ENCODE measurements at places on chromosomes 1 and 21.

- peaks cover 58% of the 10 kb centered on the region for H3K36me3 ChIP-seq
- no peak overlapping the region for H3K4me3 ChIP-seq
- no peak overlapping the region for H3K27ac ChIP-seq
- no peak for DNase-seq
- peaks cover 12% of the 10 kb centered on the region for H3K4me1 ChIP-seq
Observed at GRCh38 chr1:108699375-108700332, 7.5 kb downstream of the PRPF38B start.

DNA sequence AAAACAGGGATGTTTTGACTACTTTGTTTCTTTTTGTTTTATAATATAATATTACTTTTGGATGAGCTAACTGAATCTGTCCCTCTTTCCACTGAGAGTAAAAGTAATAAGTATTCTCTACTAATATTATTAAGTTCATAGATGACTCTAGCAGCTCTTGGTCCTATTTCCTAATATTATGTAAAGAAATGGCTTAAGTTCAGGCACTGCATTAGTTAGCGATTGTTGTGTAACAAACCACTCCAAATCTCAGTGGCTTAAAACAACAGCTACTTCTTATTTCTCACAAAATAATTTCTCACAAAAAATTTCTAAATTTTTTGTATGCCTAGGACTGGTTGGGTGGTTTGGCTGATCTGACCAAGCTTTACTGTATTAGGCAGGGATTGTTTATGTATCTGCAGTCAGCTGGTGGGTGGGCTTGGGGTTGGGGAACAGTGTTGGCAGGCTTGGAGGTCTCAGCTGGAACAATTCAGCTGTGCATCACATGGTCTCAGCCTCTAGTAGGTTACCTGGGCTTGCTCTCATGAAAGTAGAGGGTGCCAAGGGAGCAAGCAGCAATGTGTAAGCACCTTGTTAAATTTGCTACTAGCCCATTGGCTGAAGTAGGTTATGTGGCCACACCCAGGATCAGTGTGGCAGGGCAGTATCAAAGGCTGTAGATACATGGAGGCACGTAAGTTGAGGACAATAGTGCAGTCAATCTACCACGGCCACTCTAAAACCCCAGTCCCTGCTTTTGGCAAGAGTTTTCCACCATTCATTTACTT, 8.8 kb upstream of the CCT8 start:
- no peak overlapping the region for H3K27ac ChIP-seq
- H3K27me3 ChIP-seq = no peaks in the 10 kb centered on the region
- no peak for DNase-seq
- H3K36me3 ChIP-seq = no peaks in the 10 kb centered on the region

- H3K4me3 ChIP-seq = no peak overlapping the region
- no peak overlapping the region for H3K27ac ChIP-seq
- H3K27me3 ChIP-seq = peaks cover 9% of the 10 kb centered on the region
- DNase-seq = no peak
- H3K4me1 ChIP-seq = no peaks in the 10 kb centered on the region
Observed at GRCh38 chr1:16420424-16421118, 16.7 kb downstream of the SPATA21 start.

DNA sequence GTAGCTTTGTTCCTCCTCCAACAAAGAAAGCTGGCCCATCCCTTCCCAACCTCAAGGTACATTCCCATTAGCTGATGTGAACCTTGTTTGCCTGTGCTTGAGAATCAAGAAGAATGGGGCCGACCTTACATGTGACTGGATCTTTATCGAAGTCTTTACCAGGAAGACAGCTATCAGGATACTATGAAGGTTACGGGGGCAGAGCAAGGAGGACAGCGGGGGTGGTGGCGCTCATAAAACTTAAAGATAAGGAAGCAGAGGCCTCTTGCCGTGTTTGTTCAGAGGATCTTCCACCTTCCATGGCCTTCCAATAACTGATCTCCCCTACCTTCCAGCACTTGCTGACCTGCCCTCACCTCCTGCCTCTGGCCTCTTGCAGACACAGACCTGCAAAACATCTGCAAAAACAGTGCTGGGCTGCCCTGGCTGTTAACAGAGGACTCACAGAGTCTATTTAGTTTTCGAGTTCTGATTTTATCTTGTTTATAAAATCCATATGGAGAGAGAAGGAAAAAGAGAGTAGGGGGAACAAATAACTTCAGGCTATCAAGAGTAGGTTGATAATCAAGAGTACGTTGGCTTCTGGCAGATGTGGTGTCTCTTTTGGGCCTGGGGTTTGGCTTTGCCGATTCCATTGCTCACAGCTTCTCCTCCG, 198.0 kb downstream of the HUNK start:
- H3K27ac ChIP-seq = no peak overlapping the region
- H3K27me3 ChIP-seq = no peaks in the 10 kb centered on the region
- no peak overlapping the region for H3K4me3 ChIP-seq
- no peaks in the 10 kb centered on the region for H3K4me1 ChIP-seq

- H3K4me3 ChIP-seq = no peak overlapping the region
- no peaks in the 10 kb centered on the region for H3K4me1 ChIP-seq
- H3K27ac ChIP-seq = no peak overlapping the region
- no peak for DNase-seq
- H3K27me3 ChIP-seq = no peaks in the 10 kb centered on the region
Observed at GRCh38 chr1:199751962-199752687, 275.4 kb upstream of the NR5A2 start.

DNA sequence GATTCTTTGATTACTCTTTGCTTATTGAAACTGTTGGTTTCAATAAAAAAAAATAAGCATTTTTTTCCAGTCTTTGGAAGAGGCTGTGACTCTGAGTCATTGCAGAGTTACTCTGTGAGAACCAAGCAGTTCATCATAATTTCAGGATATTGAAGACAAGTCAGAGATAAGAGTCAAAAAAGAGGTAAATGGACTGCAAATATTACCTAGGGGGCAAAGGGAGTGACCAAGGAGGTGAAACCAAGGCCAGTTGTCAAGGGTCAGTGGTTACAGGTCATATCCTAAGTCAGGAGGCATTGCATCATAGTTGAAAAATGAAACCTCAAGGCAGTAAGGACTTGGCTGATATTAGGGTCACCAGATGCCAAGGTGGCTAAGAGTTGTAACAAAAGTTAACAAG, 597.1 kb upstream of the USP24 start:
- no peak overlapping the region for H3K27ac ChIP-seq
- no peaks in the 10 kb centered on the region for H3K27me3 ChIP-seq
- peak; percentile 35 for DNase-seq
- no peak overlapping the region for H3K4me3 ChIP-seq
- no peaks in the 10 kb centered on the region for H3K4me1 ChIP-seq
- H3K36me3 ChIP-seq = no peaks in the 10 kb centered on the region

- no peaks in the 10 kb centered on the region for H3K27me3 ChIP-seq
- no peak for DNase-seq
- peaks cover 8% of the 10 kb centered on the region for H3K36me3 ChIP-seq
Observed at GRCh38 chr1:29176576-29176975, 5.1 kb downstream of the SRSF4 start.

DNA sequence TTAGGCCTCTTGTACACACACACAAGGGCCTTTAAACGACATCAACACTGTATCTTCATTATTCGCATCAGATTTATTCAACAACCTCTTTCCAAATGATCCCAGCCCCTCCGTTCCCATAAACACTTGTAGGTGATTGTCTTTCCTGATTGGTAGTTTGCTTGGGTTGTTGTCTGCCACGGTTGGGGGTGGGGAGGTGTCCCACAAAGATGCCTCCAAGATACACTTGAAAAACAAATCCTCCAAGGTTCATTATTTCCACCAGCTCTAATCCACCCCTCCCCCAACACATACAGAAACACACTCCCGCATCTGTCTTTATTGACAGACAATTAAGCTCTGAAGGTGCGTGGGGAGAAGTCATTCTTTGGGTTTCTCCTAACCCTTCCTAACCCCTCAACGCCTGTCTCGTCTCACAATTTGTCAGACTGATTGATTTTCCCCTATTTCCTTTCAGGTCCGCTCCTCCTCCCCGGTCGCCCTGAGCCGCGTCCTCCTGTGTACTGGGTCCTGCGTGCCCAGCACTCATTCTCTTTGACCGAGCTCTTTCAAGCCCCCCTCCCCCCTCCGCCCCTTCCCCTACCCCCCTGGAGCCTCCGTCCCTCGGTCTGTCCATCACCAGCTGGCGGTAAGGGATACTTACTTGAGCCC, 1.4 kb downstream of the WDR26 start:
- H3K4me3 ChIP-seq = peak overlapping the region; percentile 66
- H3K27ac ChIP-seq = peak overlapping the region; percentile 78
- peaks cover 4% of the 10 kb centered on the region for H3K36me3 ChIP-seq
- H3K27me3 ChIP-seq = no peaks in the 10 kb centered on the region
- no peak for DNase-seq
- peaks cover 35% of the 10 kb centered on the region for H3K4me1 ChIP-seq

DNA sequence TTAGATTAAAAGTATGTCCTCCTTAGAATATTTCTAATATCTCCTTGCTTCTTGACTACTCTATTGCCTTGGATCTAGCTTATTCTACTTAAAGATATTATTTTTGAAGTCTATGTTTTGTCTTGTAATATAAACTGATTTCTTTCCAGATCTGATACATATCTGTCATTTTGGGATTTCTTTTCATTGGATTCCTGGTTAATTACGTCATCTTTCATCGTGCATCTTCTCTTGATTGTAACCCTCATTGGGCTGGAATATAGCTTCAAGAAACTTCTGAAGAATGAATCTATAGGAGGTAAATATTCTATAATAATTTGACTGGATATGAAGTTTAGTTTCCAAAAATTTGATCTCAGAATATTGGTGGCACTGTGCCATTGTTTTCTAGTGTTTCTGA, 12.1 kb downstream of the NTMT2 start:
- H3K4me3 ChIP-seq = no peak overlapping the region
- H3K36me3 ChIP-seq = no peaks in the 10 kb centered on the region
- no peak overlapping the region for H3K27ac ChIP-seq
- DNase-seq = no peak
- no peaks in the 10 kb centered on the region for H3K27me3 ChIP-seq

GRCh38 chr1:5961601-5962000, 30.6 kb downstream of the NPHP4 start:
- no peaks in the 10 kb centered on the region for H3K27me3 ChIP-seq
- no peak overlapping the region for H3K27ac ChIP-seq
- H3K4me3 ChIP-seq = no peak overlapping the region
- no peaks in the 10 kb centered on the region for H3K36me3 ChIP-seq
- H3K4me1 ChIP-seq = no peaks in the 10 kb centered on the region

- no peaks in the 10 kb centered on the region for H3K36me3 ChIP-seq
- no peaks in the 10 kb centered on the region for H3K27me3 ChIP-seq
- no peak for DNase-seq
- peaks cover 4% of the 10 kb centered on the region for H3K4me1 ChIP-seq
- no peak overlapping the region for H3K27ac ChIP-seq
- no peak overlapping the region for H3K4me3 ChIP-seq
Observed at GRCh38 chr1:181257117-181257516, 168.6 kb downstream of the IER5 start.

DNA sequence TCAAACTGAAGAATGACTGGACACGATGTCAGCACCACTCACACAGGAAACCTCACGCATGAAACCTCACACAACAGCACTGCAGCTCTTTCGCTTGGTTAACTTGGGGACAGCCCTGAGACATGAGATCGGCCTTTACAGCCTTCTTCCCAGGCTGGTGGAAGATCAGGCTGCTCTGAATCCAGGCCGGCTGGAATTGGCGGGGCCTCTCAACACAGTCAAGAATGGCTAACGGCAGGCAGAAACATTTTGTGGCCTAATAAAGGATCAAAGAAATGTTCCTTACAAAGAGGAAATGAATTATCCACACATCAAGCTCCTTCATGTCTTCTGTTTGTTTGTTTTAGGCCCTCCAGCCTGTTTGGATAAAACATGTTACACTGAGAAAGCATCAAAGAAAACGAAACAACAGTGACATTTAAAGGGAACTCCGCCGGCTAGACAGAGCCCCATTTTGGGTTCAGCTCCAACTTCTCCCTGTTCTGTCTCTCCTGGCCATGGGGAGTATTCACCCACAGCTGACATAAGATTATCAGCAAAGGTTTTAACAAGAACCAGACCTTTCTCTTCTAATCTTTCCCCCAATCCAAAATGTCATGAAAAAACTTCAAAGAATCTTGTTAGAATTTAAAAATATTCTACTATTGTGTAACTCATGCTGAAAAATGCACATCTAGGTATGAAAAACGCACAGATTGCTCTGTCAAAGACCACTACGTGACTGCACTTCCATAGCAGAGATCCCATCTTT, 131.2 kb downstream of the SLC45A1 start:
- no peaks in the 10 kb centered on the region for H3K36me3 ChIP-seq
- H3K4me1 ChIP-seq = peaks cover 5% of the 10 kb centered on the region
- H3K4me3 ChIP-seq = peak overlapping the region; percentile 10
- peak; percentile 18 for DNase-seq

DNA sequence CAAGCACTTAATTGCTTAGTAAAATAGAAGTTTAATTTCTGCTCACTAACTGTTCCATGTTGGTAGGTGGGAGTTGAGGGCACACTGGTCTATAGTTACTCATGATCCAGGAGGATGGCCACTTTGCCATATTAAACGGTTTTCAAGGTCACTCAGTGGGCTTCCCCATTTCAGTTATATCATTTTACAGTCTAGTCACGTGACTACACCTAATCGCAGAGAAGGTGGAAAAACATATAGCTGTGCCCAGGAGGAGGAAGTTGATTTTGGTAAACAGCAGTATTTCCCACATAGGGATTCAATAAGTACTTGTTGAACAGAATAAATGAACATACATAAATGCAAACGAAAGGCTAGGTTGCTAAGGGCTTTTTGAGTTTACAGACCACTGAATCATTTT, 541.1 kb upstream of the CAMK1G start:
- peaks cover 11% of the 10 kb centered on the region for H3K4me1 ChIP-seq
- no peaks in the 10 kb centered on the region for H3K36me3 ChIP-seq
- no peak overlapping the region for H3K4me3 ChIP-seq
- no peak for DNase-seq
- H3K27ac ChIP-seq = no peak overlapping the region
- no peaks in the 10 kb centered on the region for H3K27me3 ChIP-seq

DNA sequence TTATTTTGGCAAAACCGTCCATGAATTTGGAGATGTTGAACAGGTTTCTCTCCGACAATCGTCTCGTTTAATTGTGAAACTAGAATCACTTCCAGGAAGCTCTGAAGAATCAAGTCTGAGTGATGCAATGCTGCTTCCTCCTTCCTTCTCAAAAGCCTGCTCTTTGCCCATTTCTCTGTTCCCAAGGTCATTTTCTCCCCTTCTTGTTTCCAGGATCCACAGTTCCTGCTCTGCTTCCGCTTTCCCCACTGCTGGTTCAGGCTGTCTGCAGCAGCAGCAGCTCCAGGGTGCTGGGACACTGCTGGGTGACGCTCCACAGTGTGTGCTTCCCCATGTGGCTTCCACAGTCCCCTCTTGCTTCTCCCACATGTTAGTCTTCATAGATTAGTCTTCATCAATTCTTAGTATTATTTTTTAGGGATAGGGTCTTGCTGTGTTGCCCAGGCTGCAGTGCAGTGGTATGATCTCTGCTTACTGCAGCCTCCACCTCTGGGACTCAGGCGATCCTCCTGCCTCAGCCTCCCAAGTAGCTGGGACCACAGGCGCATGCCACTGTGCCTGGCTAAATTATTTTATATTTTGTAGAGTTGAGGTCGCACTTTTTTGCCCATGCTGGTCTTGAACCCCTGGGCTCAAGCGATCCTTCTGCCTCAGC, 156.2 kb downstream of the DYRK1A start:
- no peaks in the 10 kb centered on the region for H3K36me3 ChIP-seq
- H3K27ac ChIP-seq = no peak overlapping the region
- no peak for DNase-seq
- no peaks in the 10 kb centered on the region for H3K27me3 ChIP-seq
- no peaks in the 10 kb centered on the region for H3K4me1 ChIP-seq
- no peak overlapping the region for H3K4me3 ChIP-seq

All from astrocyte (in vitro differentiated cells and primary cell).